ENCODE measurements at places on chromosomes 5 and 9.

- no peak for DNase-seq
Measured at GRCh38 chr9:128412120-128412790, 8.4 kb upstream of the CERCAM start.

GRCh38 chr9:6014670-6015270 lies 654 bp downstream of the RANBP6 start:
- peak; percentile 40 for DNase-seq

GRCh38 chr5:178902849-178903248 lies 7.1 kb downstream of the ZFP2 start:
- no peak for DNase-seq

DNA sequence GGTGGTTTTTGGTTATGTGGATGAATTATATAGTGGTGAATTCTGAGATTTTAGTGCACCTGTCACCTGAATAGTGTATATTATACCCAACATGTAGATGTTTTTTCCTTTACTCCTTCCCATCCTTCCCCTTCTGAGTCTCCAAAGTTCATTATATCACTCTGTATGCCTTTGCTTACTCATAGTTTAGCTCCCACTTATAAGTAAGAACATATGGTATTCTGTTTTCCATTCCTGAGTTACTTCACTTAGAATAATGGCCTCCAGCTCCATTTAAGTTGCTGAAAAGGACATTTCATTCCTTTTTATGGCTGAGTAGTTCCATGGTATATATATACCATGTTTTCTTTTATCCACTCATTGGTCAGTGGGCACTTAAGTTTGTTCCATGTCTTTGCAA lies 161.6 kb upstream of the CD180 start:
- no peak for DNase-seq

DNA sequence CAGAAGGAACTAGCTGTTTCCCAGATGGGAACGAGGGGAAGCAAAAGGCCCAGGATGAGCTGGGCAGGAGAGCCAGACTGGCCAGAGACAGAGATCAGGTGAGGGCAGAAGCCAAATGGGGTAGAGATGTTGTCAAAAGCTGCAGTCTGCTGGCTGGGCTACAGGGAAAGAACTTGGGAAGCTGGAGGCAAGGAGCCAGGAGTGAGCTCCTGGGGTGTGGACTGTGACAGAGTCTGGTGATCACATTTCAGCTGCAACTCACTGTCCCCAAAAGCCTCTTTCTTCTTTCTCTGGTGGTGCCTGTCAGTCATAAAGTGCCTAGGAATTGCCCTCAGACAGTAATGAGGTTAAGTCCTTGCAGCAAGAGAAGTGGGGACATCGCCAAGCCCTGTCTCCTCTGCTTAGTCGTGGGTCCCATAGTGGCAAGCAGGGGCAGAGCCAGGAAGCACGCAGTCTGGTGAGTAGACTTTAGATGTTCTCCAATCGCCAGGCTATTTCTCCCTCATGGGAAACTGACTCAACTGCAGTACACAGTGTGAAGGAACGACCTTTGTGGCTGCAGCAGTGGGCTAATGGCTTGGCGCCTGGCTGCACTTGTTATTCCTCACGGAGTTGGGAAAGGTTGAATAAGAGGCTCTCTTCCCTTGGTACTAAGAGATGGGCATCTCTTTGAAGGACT lies 2.5 kb upstream of the FSD1L start:
- DNase-seq, result no peak

GRCh38 chr5:98624145-98624880 lies 149.2 kb upstream of the RGMB start:
- no peak for DNase-seq

DNA sequence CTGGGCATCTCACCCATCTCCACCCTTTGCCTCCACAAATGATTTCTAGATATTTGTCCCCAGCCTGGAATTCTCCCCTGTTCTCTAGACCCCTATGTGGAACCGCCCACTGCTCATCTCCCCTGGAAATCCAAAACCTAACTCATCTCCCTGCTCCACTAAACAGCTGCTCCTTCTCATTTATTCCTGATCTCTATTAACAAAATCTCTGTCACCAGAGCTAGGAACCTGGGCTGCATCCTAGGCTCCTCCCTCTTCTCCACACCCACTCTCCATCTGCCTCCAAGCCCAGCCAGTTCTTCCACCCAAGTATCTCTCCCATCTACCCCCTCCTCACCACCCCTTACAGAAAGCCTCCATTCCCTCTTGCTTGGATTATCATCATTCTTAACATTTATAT lies 24.0 kb upstream of the SYNPO start:
- no peak for DNase-seq

GRCh38 chr5:109327570-109327969 lies 82.2 kb downstream of the PJA2 start:
- DNase-seq, result no peak

GRCh38 chr5:178372142-178372571 lies 139.6 kb upstream of the PHYKPL start:
- no peak for DNase-seq

GRCh38 chr5:140875085-140876065 lies at the start of gene PCDHA12:
PCDHA12 (plus strand) TSS chr5:140875308; CDS start chr5:140875473, 165 bp downstream.
- DNase-seq, result no peak

DNA sequence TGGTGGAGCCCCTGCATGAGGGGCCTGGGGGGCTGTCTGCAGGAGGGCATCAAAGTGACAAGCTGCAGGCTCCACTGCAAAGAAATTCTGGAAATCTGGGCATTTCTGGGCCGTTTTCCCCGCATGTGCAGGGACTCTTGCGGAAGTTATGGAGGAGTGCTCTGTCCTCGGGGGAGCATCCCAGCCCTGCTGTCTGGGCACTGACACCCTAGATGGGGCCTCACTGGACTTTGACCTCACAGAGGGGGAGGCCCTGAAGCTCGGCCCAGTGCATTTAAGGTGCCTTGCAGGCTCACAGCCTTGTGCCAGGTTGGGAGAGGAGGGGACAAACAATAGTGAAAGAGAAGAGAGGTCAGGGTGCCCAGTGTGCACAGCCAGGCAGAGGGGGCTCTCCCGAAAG lies 35.4 kb downstream of the LHX3 start:
- no peak for DNase-seq

GRCh38 chr9:126219648-126220063 lies 107.0 kb upstream of the MVB12B start:
- no peak for DNase-seq

DNA sequence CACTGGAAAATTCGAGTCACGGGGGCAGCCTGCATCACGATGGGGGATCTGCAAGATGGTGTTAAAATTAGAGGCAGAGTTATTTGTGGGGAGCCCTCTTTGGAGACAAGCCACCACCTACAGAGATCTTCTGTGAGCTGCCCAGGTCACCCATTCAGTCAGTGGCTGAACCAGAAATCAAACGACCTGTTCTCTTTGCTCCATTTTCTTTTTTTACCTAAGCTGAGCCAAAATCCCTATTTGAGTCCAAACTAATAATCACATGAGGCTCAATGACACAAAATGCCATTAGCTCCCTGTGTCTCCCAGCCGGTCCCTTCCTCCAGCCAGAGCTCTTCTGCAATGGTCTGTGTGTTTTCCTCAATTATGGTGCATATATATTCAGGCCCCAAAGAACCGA lies 394.2 kb downstream of the AGTPBP1 start:
- no peak for DNase-seq

- DNase-seq, result no peak
Measured at GRCh38 chr5:66843065-66843464, 246.9 kb downstream of the MAST4 start.

- DNase-seq, result peak; percentile 44
Measured at GRCh38 chr5:179765400-179765799, 28.4 kb upstream of the LTC4S start.

All from AG04449 (cell line).